ENCODE measurements at places on chromosomes 12 and 14. TPM values are rescaled to one million over a fixed set of nuclear protein-coding genes. Genes with fewer than 3 reads are reported as not detected.
A peak's percentile ranks its signal among the peaks of the same experiment; 100 is the strongest.

FERMT2 gene
- 2.1 TPM for total RNA-seq

GRCh38 chr14:48527832-48528231 lies 852.4 kb upstream of the MDGA2 start:
- no peak overlapping the region for H3K4me3 ChIP-seq
- no peaks in the 10 kb centered on the region for H3K27me3 ChIP-seq
- no peaks in the 10 kb centered on the region for H3K36me3 ChIP-seq
- no peaks in the 10 kb centered on the region for H3K4me1 ChIP-seq

AKAP3 gene
- total RNA-seq = 0.65 TPM

- H3K4me1 ChIP-seq = peaks cover 80% of the 10 kb centered on the region
- H3K4me3 ChIP-seq = peak overlapping the region; percentile 73
- H3K36me3 ChIP-seq = peaks cover 7% of the 10 kb centered on the region
- DNase-seq = peak; percentile 76
- no peaks in the 10 kb centered on the region for H3K27me3 ChIP-seq
- H3K27ac ChIP-seq = peak overlapping the region; percentile 98
Measured at GRCh38 chr14:50000380-50001150, 107.7 kb downstream of the ARF6 start.

GRCh38 chr12:38809832-38810231 lies 95.6 kb downstream of the CPNE8 start:
- DNase-seq = no peak
- H3K36me3 ChIP-seq = peaks cover 2% of the 10 kb centered on the region
- no peaks in the 10 kb centered on the region for H3K4me1 ChIP-seq
- no peak overlapping the region for H3K27ac ChIP-seq
- no peak overlapping the region for H3K4me3 ChIP-seq

ATF7IP gene
- 66.4 TPM for total RNA-seq

DNA sequence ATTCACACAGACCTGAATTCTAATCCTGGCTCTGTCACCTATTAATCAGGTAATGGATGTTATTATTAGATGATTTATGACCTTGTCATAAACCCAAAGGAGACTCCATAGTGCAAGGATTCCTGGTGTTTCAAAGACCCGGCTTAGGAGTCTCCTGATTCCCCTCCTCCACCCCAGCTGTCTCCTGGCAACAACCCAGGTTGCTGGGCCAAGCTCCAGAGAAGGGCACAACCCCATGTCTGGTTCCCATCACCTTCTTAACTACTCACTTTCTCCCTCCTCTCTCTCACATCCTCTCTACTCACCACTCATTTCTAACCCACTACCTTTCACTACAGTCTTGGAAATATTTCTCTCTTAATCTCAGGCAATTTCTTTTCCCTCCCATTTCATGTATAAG lies 41.6 kb downstream of the RHOJ start:
- H3K4me3 ChIP-seq = no peak overlapping the region
- peaks cover 7% of the 10 kb centered on the region for H3K27me3 ChIP-seq
- no peak overlapping the region for H3K27ac ChIP-seq
- H3K36me3 ChIP-seq = no peaks in the 10 kb centered on the region
- no peak for DNase-seq
- H3K4me1 ChIP-seq = no peaks in the 10 kb centered on the region

DNA sequence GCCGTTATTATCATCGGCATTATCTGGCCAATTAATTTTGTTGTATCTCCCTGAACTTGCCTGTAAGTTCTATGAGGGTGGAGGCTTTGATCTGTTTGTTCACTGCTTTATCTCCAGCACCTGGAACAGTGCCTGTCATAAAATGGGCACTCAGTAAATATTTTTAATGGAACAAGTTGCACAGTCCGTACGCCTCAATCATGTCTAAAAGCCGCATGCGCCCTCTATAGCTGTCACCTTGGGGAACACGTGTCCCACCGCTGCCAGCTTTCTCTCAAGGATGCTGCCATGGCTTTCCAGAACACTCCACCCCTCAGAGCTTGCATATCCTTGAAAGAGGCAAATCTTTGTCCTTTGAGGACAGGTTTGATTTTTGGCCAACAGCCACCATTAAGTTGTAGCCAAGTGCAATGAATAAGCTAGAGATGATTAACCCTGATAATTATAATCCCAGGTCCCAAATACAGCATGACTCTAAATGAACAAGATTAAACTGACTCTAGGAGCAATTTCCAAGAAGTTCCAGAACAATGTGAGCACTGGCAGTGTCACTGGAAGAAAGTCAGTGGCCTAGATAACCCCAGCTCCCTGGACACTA lies 55.1 kb downstream of the ERH start:
- H3K36me3 ChIP-seq = no peaks in the 10 kb centered on the region
- H3K4me3 ChIP-seq = no peak overlapping the region
- no peaks in the 10 kb centered on the region for H3K4me1 ChIP-seq
- peaks cover 11% of the 10 kb centered on the region for H3K27me3 ChIP-seq
- no peak overlapping the region for H3K27ac ChIP-seq

- H3K27me3 ChIP-seq = no peaks in the 10 kb centered on the region
- peak overlapping the region; percentile 1 for H3K4me3 ChIP-seq
- H3K27ac ChIP-seq = peak overlapping the region; percentile 49
- peaks cover 8% of the 10 kb centered on the region for H3K36me3 ChIP-seq
- peaks cover 34% of the 10 kb centered on the region for H3K4me1 ChIP-seq
Measured at GRCh38 chr12:89163918-89164317, 188.4 kb downstream of the DUSP6 start.

DNA sequence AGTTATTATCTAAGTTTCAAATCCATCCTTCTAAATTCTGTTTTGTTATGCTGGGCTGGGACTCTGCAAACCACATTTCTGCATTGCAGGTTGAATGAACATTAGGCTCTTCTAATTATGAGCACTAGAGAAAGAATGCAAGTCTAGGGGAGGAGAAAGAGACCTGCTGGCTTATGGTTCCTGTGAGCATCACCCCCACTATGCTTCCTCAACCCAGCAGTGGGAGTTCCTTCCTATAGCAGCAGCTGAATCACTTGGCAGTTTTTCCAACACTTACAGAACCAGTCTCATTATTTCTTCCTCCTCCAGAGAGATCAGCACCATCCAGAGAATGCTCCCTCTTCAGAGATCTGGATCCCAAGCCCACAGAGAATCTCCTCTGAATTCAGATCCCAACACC lies 297.7 kb upstream of the CLEC14A start:
- H3K27me3 ChIP-seq = no peaks in the 10 kb centered on the region
- no peaks in the 10 kb centered on the region for H3K36me3 ChIP-seq
- DNase-seq = no peak

GRCh38 chr14:22397221-22397737 lies 191.7 kb downstream of the DAD1 start:
- H3K4me3 ChIP-seq = no peak overlapping the region
- no peak for DNase-seq
- no peaks in the 10 kb centered on the region for H3K27me3 ChIP-seq
- H3K36me3 ChIP-seq = no peaks in the 10 kb centered on the region

KRT4 gene
- not detected for total RNA-seq

DNA sequence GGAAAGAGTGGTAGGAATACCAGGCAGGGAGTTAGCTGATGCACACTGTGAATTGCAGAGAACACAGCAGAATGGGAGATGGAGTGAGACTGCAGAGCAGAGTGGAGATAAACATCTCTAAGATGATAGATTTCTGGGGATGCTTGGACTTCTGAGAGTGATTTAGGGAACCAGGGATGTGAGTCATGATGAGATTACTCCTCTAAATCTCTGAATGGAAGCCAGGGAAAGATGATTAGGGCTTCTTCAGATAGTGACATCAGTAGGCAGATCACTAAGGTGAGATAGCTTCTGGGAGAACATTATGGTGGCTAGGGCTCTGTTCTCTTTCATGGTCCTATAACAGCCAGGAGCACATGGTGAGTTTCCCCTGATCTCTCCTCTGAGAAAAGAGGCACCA lies 501.5 kb upstream of the USP15 start:
- no peaks in the 10 kb centered on the region for H3K4me1 ChIP-seq
- no peak for DNase-seq
- no peak overlapping the region for H3K27ac ChIP-seq
- no peaks in the 10 kb centered on the region for H3K27me3 ChIP-seq
- H3K4me3 ChIP-seq = no peak overlapping the region
- no peaks in the 10 kb centered on the region for H3K36me3 ChIP-seq

GRCh38 chr14:64800000-64800399 lies 79.7 kb downstream of the SPTB start:
- no peaks in the 10 kb centered on the region for H3K36me3 ChIP-seq
- H3K4me3 ChIP-seq = no peak overlapping the region
- DNase-seq = no peak
- H3K4me1 ChIP-seq = no peaks in the 10 kb centered on the region

NPFF gene
- total RNA-seq = 0.44 TPM

GRCh38 chr12:61916831-61917230 lies 343.4 kb upstream of the USP15 start:
- H3K27ac ChIP-seq = no peak overlapping the region
- no peak for DNase-seq
- no peaks in the 10 kb centered on the region for H3K27me3 ChIP-seq
- no peaks in the 10 kb centered on the region for H3K36me3 ChIP-seq
- H3K4me1 ChIP-seq = no peaks in the 10 kb centered on the region
- no peak overlapping the region for H3K4me3 ChIP-seq

PTPRO gene
- total RNA-seq = 0.22 TPM

DNA sequence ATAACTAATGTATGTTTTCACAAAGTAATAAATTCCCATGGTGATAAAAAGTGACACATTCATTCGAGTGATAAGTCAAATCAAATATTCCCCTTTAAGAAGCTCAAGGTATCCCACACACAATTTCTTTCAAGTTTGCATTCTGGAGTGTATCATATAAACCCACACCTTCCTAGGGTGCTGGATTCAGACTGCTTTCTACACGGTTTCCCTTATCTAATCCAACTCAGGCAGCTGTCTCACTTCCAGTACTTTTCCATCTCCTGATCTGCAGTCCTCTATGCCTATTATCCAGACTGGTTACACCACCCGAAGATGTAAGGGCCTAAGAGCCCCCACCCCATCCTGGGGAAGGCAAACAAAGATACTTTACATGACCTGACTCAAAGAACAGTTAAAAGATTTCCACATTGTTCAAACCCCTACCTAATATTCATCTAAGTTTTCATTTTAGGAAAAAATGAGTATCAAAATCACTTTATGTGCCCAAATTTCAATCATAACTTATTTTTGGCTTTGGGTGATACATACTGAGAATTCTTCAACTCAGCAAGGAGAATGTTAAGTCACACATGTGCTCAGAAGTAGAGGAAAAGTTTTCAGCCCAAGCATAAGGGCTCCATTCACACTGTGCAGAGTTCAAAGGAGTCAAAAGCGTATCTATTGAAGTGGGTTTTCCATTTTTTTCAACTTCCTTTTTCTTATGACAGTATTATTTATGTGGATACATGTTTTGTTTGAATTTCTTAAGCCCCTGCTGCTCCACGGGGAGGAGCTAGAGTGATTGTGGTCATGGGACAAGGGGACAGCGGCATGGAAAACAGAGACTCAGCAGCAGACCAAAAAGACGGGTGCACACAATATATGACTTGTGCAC lies 41.8 kb downstream of the CORO1C start:
- H3K27me3 ChIP-seq = no peaks in the 10 kb centered on the region
- DNase-seq = no peak
- peak overlapping the region; percentile 95 for H3K27ac ChIP-seq
- H3K4me1 ChIP-seq = peaks cover 65% of the 10 kb centered on the region

DNA sequence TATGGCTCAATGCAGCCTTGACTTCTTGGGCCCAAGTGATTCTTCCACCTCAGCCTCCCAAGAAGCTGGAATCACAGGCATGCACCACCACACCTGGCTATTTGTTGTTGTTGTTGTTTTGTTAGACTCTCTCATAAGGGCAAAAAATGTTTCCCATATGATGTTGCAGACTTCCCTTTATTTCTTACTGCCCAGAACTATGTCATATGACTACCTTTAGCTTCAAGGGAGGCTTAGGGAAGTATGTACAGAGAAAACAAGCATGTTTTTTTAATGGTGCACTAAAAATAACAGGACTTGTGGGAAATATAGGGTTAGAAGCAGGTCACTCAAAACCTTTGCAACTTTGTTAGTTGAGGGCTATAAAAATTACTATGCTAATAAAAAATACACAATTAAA lies 4.3 kb upstream of the GPR19 start:
- H3K4me3 ChIP-seq = no peak overlapping the region
- no peak for DNase-seq
- H3K27me3 ChIP-seq = no peaks in the 10 kb centered on the region
- H3K4me1 ChIP-seq = peaks cover 54% of the 10 kb centered on the region
- H3K27ac ChIP-seq = no peak overlapping the region

GRCh38 chr12:57150400-57151000 lies 3.1 kb upstream of the LRP1-AS start:
- H3K36me3 ChIP-seq = no peaks in the 10 kb centered on the region
- DNase-seq = no peak
- no peaks in the 10 kb centered on the region for H3K4me1 ChIP-seq
- peaks cover 1% of the 10 kb centered on the region for H3K27me3 ChIP-seq
- H3K4me3 ChIP-seq = no peak overlapping the region
- H3K27ac ChIP-seq = no peak overlapping the region

DNA sequence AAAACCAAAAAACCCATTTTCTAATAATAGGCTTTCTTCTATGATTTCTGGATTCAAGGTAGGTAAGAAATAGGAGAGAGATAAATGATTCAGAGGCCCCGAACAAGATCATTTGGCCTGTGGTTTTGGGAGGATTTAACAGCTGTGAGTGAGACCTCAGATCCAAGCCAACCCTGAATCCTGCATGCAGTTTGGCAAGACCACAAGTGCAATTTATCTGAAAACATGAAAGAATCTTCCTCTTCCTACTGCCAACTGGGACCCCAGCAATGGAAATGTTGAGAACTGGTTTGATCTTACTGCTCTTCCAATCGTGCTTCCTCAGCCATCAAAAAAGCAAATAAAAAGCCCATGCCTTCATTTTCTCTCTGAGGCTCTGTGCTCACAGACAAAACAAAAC lies 519.7 kb upstream of the TBX3 start:
- no peak overlapping the region for H3K27ac ChIP-seq
- no peak overlapping the region for H3K4me3 ChIP-seq
- no peaks in the 10 kb centered on the region for H3K4me1 ChIP-seq
- no peaks in the 10 kb centered on the region for H3K36me3 ChIP-seq
- H3K27me3 ChIP-seq = no peaks in the 10 kb centered on the region

GRCh38 chr14:20623798-20624197 lies 17.7 kb downstream of the OR6S1 start:
- H3K27ac ChIP-seq = peak overlapping the region; percentile 10
- peaks cover 73% of the 10 kb centered on the region for H3K4me1 ChIP-seq
- peaks cover 10% of the 10 kb centered on the region for H3K36me3 ChIP-seq
- peak overlapping the region; percentile 77 for H3K4me3 ChIP-seq

TPPP2 gene
- not detected for total RNA-seq

- H3K4me1 ChIP-seq = no peaks in the 10 kb centered on the region
- H3K27ac ChIP-seq = no peak overlapping the region
- no peak for DNase-seq
- no peaks in the 10 kb centered on the region for H3K27me3 ChIP-seq
- H3K4me3 ChIP-seq = no peak overlapping the region
Measured at GRCh38 chr12:44227616-44228015, 391.7 kb downstream of the TMEM117 start.

CMTM5 gene
- not detected for total RNA-seq
